ENCODE measurements at places on chromosomes 3 and 15.

GRCh38 chr3:12198301-12198700 is 39.6 kb upstream of the TIMP4 start:
- no peak for DNase-seq

DNA sequence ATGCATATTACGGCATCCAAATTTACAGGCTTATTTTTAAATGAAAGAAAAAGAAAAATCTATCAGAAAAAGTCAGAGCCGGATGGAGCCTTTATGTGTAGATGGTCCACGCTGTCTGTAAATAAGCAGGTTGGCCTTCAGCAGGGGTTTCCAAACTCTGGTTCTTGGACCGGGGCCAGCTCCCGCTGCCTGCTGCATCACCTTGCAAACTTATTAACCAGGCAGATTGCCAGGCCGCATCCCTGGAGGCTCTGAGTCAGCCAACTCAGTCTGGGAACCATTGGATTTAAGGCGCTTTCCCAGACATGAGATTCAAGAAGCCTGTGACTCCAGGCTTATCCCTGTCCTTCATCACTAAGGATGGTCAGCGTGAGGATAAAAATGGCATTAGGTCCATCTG is 212.4 kb downstream of the OPA1 start:
- DNase-seq: no peak

DNA sequence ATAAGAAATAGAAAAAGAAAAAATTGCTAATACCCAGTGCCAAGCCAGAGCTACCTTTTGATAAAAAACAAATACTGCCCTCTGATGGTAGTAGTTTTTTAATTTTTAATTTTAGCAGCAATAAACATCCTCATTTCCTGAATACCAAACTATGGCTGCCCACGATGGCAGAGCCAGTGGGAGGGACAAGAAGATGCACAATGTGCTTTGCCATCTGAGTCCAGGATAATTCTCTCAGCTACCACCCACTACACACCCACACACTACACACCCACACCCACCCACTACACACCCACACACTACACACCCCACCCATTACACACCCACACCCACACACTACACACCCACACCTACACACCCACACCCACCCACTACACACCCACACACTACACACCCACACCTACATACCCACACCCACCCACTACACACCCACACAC is 17.8 kb downstream of the CEP19 start:
- DNase-seq: no peak

DNA sequence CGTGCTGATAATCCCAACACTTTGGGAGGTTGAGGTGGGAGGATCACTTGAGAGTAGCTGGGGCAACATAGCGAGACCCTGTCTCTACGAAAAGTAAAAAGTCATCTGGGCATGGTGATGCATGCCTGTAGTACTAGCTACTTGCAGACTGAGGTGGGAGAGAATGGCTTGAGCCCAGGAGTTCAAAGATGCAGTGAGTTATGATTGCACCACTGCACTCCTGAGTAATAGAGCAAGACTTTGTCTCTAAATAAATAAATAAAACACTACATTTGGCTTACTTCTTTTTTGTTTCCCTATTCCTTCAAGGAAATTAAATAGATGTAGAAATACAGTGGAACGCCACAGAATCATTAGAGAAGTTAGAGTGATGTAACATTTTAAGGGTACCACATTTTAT is 20.1 kb upstream of the LDHAL6B start:
- DNase-seq: no peak

GRCh38 chr3:58021072-58021959 is 13.1 kb downstream of the FLNB start:
- peak; percentile 76 for DNase-seq
